ENCODE measurements at places on chromosomes 2 and 18.
A peak's percentile ranks its signal among the peaks of the same experiment; 100 is the strongest.

DNA sequence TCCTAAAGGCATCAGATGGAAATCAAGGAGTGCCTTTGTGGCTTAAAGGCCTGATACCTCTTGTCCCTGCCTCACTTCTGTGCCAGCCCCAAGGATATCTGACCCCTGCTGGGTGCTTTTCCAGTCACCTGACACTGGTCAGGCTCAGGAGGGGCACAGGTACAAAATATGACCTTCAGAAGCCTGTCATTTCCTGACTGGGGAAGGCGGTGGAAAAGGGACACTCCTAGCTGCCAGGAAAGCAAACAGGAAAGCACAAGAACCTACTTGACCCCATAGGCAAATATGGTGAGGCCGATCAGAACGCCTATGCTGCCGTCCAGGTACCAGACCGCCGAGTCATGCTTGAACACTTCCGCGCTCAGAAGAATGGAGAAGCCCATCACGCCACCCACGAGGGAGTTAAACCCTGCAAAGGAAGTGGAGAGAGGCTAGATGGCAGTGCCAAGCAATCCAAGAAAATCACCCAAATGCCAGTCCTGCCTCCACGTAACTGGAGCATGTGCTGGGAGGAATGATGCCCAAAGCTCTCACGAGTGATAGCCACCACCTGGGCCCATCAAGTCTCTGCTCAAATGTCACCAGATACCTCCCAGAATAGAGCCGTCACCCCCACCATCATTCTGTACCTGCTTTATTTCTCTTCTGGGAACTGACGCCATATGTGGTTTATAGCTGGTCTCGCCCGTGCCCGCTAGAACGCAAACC lies 204.0 kb downstream of the MGAT5 start:
- no peak for DNase-seq

GRCh38 chr2:163490281-163490680 lies 245.5 kb downstream of the FIGN start:
- no peak for DNase-seq

GRCh38 chr2:144147356-144147755 lies 372.6 kb downstream of the ZEB2 start:
- no peak for DNase-seq

- DNase-seq: no peak
These were observed 331.6 kb downstream of the SETBP1 start for GRCh38 chr18:45012286-45012685.

DNA sequence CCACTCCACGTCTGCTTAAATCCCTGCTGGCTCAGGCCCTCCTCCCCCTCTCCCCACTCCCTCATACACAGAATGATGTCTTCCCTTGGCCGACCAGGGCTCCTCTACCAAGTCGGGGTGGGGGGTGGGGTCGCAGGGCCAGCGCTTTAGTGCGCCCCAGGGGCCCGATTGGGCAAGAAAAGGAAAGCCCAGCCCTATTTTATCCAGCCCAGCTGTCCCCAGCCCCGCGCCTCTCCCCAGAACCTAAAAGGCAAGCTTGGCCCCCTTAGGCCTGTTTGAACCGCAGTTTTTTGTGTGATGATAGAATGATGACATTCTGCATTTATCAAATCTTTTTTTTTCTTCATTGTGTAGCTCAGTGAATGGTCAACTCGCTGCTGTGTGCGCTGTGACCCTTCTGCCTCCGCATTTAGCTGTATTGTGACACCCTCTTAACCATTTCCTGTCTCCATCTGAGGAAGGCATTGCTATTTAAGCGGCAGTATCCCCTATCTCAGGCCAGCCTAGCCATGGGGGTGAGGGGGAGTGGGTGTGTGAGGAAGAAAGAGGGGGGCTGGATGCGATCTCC lies 231.4 kb downstream of the HAUS1 start:
- DNase-seq: no peak

DNA sequence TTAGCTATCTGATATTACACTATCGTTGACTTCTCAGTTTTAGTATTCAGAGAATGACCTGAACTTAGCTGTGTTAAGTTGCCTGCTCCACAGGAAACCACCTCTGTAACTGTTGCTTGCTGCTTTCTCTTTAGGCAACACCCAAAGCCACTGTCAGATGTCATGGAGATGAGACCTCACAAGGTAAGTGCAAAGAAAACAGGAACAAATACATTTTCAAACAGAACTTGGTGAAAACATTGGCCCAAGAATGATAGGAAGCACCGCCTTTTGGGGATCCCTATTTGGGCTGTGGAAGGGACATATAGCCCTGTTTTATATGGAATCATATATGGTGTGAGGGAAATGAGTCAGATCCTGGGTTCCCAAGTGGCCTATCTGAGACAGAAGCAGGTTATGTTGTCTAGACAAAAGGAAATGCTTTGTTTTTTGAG lies 143.4 kb downstream of the UBE2E3 start:
- peak; percentile 57 for DNase-seq

DNA sequence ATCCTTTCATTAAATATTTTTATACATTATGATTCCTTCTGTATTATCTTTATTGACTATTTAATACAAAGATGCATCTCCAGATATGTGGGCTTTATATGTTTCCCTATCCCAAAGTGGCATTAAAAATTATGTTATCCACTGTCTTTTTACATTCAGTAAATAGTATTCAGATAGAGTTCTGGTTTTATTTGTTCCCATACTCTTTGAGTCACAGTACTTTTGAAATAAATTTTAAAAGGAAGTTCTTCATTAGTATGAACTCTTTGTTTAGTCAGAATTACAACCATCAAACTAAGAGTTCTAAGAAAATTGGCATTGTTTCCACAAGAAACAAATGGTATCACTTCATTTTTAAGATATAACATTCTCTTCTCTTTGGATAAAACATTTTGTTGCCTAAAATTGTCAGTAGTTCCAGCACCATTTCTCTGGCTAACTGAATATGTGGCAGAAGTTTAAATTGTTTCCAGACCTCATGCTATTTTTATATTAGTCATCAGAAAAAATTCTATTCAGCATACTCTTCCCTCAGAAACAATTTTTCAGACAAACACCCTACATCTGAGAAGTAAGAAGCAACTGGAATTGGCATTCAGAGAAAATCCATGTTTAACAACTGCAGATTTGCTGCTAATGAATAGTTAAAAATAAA lies 88.5 kb upstream of the COL5A2 start:
- no peak for DNase-seq

DNA sequence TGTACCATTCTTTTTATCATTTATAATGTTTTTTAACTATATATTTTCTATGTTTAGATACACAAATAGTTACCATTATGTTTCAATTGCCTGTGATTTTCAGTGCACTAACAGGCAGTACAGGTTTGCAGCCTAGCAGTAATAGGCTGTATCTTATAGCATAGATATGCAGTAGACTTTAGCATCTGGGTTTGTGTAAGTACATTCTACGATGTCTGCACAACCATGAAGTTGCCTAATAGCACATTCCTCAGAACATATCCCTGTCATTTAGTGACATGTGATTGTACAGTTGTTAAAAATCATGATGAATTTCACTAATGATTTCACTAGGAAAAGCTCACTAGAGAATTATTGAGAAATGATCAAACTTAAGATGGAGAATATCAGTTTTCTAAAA lies 884.6 kb downstream of the DPP10 start:
- no peak for DNase-seq

- DNase-seq: no peak
These were observed 179.1 kb upstream of the MEIS1 start for GRCh38 chr2:66255867-66256266.
